Stimulated activated CD8-positive, alpha-beta memory T cell treated with anti-CD3 and anti-CD28 coated beads, Interleukin-7, amount 100 ng/mL, for 24 hours (primary cell): ENCODE measurements at places on chromosomes 1 and 21.

DNA sequence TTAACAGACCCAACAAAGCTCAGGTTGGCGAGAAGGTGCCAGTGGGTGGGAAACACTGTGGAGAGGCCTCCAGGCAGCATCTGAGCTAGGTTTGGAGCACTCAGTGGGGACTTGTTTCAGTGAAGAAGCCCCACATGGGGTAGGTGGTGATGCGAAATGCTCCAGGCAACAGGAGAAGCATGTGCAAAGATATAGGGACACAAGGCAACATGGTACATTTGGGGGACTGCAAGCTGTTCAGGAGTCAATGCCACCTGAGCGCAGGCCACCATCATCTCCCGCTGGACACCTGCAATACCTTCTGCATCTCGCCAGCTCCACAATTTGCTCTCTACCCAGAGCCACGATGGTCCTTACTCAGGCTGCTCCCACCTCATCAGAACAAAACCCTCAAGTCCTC is 28.0 kb downstream of the BCAR3 start:
- DNase-seq = no peak

GRCh38 chr1:23384312-23385058 is 14.8 kb upstream of the ZNF436 start:
- DNase-seq = no peak

GRCh38 chr1:41488040-41488951 is 3.8 kb upstream of the EDN2 start:
- no peak for DNase-seq

- DNase-seq = no peak
These were observed 152.0 kb upstream of the HMCN1 start for GRCh38 chr1:185581961-185582725.

DNA sequence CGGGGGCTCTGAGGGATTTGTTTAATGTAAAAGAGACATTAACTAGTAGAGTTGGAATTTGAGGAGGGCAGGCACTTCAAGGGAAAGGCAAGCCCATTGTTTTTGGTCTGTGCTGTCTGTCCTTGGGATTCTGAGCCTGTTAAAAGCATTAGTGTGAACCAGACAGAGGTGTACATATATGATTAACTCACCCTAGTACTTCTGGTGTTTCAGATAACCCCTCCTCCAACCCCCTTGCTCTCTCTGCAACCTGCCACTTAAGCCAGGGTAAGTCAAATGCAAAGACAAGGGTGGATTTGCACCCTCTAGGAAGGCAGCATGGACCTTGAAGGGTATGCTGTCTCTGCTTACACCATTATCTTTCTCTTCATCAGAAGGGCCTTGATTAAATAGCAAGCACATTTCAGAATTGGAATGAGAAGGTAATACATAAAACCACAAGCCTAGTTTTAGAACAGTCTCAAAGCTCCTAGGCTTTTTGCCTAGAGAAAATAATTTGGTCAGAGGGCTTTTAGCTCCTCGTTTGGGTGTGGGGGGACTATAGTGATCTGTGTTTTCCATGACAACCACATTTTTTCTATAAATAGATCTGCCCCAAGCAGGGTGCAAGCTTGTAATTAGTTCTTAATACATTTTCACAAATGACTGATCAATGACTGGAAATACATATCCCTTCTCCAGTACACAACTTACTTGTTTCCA is 120.7 kb upstream of the SGIP1 start:
- DNase-seq = no peak

GRCh38 chr1:33273406-33273805 is 17.1 kb downstream of the ZNF362 start:
- DNase-seq = no peak

DNA sequence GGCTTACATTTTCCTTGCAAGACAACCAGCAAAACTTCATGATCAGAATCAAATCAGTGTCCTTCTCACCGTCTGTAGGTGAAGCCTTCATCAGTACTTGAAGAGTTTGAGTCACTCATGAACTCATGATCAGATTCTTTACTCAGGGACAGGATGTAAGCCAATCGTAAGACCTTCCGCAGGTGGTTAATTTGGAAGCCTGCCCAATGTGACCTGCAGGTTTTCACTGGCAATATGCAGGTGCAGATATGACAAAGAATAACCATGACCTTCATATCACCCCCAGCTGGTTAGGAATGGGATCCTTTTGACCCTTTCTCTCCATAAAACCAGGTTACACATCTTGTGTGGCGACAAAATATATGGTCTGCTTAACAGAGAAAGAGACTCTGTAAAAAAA is 2.4 kb upstream of the PRAMEF20 start:
- DNase-seq = no peak

- DNase-seq = no peak
These were observed 351.9 kb downstream of the S1PR1 start for GRCh38 chr1:101588677-101589076.

- no peak for DNase-seq
These were observed 73.9 kb downstream of the KCNJ6 start for GRCh38 chr21:37842163-37842919.

DNA sequence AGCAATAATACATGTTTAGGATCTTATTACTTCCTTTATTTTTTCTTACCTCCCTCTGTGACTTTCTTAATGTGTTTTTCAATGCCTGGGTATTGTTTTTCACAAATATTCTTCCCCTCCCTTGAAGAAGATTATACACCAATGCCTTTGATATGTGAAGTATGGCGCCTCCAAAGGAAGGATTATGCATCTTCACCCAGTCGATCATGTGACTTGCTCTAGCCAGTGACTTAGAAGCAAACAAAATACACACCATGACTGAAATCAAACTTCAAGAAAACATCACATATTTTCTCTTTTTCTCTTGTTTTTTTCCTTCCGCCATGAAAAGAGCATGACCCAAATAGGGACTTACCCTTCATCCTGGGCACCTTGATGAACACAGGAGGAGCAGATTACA is 297.1 kb downstream of the NCAM2 start:
- DNase-seq = no peak

- DNase-seq = peak; percentile 74
These were observed 15.2 kb upstream of the ZNF692 start for GRCh38 chr1:248873993-248874533.

DNA sequence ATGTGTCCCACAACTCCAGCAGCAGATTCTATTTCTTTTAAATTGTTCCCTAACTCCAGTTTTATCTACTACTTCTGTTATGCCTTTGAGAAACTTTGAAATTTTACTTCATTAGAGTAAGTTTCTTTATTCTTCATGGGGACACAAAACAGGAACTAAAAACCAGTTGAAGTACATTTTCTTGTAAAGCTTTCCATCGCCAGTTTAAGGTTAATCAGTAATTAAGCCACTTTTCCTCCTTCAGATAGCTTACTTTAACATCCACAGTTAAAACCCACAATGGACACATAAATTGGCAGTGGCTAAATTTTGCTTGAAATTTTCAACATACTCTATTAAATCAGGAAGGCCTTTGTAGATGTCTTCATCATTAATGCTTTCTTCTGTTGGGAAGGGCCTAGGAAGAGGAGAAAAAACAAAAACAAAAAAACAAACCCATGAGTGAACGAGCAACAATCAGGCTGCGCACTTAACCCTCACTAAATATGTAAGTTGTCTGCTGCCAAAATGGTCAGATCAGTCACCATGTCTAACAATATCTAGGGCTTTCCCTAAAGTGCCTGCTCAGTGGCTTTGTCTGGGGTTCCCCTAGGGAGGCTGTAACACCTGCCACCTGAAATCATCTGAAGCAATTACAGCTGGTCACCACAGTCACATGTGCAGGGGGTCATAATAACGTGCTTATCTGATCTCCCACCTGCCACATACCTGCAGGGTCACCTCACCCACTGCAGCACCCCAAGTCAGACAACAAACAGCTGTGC is 187.9 kb downstream of the VAV3 start:
- DNase-seq = no peak

GRCh38 chr1:88022516-88022915 is 661.6 kb upstream of the PKN2 start:
- DNase-seq = no peak

GRCh38 chr1:112445596-112445995 is 49.6 kb downstream of the CTTNBP2NL start:
- no peak for DNase-seq

DNA sequence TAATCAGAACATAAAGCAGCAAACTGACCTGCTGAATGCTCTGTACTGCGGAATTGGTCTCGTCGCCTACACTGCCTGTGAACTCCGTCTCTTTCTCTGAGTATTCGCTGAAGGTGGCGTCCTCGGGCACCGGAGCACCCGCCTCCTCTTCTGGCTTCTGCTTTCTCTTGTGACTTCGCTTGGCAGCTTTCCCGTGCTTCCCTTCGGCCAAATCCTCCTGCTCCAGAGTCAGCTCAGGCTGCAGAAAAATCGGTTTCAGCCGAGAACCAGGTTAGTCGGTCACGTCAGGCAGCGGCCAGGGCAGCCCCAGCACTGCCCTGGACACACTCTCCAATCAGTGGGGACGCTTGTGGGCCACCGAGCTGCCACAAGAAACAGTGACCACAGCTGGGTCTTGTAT is 35.8 kb upstream of the RIPK4 start:
- DNase-seq = no peak

DNA sequence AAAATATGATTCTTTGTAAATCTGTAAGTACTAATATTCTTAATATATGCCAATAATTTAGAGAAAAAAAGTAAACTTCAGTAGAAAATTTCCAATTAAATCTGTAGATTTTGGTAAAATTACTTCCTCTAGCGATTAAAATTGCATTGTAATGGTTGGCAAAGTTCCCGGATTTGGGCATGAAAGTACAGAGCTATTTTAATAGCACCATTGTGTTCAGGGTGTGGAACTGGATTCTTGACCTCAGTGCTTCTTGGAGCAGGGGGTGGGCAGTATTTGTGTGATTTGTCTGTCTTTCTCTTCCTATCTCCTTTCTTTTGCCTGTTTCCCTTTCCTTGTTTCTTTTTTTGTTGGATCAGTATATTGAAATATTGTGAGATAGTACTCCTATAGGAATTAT is 72.1 kb downstream of the DNM3 start:
- no peak for DNase-seq

DNA sequence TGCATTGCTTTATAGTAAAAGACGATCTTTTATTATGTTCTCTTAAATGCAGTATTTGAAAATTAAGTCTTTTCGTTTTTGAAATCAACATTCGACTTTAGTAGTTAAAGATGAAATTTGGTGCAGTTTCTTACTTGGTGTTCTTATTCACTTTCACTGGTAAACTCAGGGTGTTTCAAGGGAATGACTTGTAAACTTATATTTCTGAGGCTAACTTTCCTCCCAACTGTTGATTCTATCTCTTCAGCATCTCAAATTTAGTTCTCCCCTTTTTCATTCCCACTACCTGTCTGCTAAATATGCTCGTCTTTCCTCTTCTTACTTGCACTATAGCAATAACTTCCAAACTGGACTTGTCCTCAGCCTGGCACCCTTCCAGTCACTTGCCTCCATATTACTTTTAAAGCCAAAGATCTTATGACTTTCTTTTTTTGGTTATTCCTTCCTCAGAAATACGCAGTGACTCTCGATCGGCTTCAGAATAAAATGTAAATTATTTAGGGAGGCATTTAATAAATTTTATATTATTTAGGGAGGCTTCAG is 988 bp downstream of the SLC35A3 start:
- DNase-seq = no peak

- DNase-seq = no peak
These were observed 223.0 kb downstream of the LTN1 start for GRCh38 chr21:28769683-28770082.
